Activated T-helper 17 cell treated with anti-CD3 and anti-CD28 coated beads, Interleukin-2, amount 50 U/mL, for 72 hours (primary cell): ENCODE measurements at places on chromosomes 5 and 9. TPM values are rescaled to one million over a fixed set of nuclear protein-coding genes. Genes with fewer than 3 reads are reported as not detected.

- no peak for ATAC-seq
Observed at GRCh38 chr5:3321119-3321760, 274.4 kb upstream of the IRX1 start.

Gene FCN2
- total RNA-seq: not detected

Gene SOHLH1
- not detected for total RNA-seq

DNA sequence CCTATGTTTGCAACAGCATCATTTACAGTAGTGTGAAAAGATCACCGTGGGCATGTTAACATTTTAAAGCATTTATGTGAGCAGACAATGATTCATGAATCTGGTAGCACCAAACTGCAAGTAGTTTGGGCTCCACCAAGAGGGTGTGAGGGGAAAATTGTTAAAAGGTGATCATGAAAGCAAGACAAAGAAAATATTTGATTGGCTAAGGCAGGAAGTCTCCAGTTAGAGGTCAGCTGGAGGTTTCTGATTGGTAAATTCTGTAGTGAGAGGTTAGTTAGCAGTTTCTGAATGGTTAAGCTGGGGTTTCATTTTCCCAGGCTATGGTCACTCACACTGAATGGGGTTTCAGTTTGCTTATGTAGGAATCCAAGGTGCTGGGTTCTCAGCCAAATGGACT, 13.5 kb upstream of the DRD1 start:
- peak; percentile 88 for ATAC-seq

Gene SLC4A9
- total RNA-seq: 0.26 TPM

Gene SCGB3A1
- not detected for total RNA-seq

GRCh38 chr9:86795047-86795442, 152.3 kb downstream of the GAS1 start:
- ATAC-seq: no peak

DNA sequence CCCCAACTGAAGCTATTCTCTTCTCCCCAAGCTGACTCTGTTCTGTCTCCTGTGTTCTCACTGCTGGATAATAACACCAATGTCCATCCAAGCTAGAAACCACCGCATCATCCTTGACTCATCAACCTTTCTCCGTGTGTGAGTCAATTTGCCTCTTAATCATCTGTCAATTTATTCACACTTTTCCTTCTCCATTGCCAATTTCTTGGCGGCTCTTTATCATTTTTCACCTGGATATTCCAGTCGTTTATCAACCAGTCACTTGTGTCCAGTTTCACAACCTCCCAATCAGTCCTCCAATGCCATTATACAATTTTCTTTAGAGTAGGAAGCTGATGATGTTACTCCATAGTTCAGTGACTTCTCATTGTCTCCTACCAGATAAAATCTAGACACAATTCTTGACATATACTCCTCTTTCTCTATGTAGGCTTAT, 45.4 kb upstream of the LIFR start:
- no peak for ATAC-seq

DNA sequence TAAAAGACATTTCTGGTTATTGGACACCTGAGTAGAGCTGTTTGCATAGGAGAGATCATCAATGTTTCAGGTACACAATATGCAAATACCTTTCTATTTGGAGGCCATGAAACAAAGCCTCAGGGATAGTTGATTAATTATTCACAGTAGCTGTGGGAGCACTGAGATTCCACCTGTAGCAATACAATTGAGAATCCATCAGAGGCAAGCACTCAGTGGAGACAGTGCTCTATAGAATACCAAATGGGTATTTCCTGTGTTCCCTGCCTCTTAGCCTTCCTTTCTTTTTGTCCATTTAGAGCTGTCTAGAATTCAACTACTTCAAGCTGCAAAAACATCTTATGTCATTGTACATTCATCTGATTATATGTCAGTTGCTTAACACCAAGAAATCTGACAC, 1754.0 kb upstream of the ACO1 start:
- no peak for ATAC-seq

Gene QRFP
- not detected for total RNA-seq

DNA sequence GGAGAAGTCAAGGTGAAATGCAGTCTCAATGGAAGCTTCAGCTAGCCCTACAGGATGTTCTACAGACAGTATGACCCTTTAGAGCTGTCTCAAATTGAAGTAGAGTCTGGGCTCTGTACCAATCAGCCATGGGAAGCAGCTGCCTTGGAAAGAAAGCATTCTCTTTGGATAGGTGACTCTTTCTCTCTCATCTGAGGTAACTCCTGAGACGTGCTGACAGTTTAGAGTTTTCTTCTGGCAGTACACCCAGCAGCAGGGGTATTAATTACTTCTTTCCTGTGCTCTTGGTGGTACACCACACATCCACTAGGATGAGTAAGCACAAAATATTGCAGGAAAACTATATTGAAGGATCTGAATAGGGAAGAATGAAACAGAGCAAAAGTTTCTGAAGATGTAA, 329.6 kb upstream of the RGMB start:
- ATAC-seq: no peak

GRCh38 chr5:61263072-61263471, 69.0 kb upstream of the ZSWIM6 start:
- peak; percentile 56 for ATAC-seq

DNA sequence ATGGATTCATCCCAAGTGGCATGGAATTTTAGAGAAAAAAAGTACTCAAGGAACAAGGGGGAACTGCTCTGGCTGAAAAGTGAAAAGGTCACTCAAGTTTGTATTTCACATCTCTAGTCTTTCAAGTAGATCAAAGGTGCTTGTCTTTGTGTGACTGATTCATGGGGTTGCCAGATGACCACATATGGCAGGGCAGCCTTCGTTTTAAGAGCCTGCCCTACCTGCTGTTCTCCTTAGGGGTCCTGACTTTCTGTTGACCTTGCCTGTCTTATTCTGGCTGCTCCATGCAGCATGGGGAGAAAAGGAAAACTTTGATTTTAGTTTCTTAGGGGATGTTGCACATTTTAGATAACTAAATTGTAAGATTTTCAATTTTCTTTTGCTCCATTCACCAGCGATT, 877.7 kb downstream of the TLE1 start:
- ATAC-seq: no peak

GRCh38 chr9:38294220-38294960, 98.1 kb upstream of the ALDH1B1 start:
- no peak for ATAC-seq

- ATAC-seq: peak; percentile 93
Observed at GRCh38 chr5:157582731-157583620, 7.4 kb upstream of the ADAM19 start.

Gene IRX2
- not detected for total RNA-seq

DNA sequence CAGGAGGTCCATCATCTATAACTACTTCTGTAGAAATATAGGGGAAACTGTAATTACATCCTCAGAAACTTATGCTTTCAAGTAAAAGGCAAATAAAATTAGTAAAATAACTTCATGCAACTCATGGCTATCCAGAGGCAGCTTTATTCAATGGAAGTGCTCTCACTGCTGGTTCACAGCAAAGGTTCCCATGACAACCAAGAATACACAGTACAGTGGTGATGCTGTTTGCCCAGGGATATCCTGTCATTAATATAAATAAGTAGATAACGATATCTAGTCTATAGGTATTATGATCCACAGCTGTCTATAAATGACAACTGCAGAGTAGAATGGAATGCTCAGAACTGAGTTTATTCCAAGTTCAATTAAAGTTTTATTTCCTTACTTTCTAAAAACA, 390.3 kb downstream of the PDE4D start:
- no peak for ATAC-seq

GRCh38 chr5:152641970-152642805, 237.1 kb upstream of the NMUR2 start:
- ATAC-seq: no peak

DNA sequence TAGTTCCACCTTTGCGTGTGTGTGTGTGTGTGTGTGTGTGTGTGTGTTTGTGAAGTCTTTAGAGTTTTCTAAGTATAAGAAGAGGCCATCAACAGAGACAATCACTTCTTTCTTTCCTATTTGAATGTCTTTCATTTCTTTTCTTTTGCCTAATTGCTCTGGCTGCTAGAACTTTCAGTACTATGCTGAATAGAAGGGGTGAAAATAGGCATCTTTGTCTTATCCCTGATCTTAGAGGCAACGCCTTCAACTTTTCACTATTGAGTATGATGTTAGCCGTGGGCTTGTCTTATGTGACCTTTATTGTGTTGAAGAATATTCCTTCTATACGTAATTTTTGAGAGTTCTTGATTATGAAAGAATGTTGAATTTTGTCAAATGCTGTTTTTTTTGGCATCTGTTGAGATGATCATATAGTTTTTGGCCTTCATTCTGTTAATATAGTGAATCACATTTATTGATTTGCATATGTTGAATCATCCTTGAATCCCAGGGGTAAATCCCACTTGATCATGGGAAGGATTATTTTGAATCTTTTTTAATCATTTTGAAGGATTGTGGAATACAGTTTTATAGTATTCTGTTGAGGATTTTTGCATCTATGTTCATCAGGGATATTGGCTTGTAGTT, 134.8 kb upstream of the CD180 start:
- ATAC-seq: no peak

Gene NPR3
- total RNA-seq: 0.66 TPM

- ATAC-seq: no peak
Observed at GRCh38 chr9:127923771-127924170, 6.8 kb downstream of the PIP5KL1 start.

GRCh38 chr5:120449501-120449900, 14.6 kb upstream of the PRR16 start:
- ATAC-seq: no peak

DNA sequence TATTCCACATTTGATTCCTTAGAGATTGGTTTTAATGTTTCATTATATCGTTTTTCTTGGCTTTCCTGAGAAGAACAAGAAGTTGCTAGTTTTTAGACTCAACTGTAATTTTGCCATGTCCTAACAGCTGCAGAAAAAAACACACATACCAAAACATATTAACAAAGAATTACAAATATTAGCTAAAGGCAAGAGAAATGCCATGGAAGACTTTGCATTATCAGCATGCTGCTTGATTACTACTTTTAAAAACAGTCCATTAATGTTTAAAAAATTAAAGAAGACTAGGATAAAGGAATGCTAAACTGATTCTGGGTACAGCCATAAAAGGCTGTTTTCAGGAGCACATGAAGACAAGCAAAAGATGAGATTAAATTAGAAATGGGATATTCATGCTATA, 20.5 kb upstream of the IFNE start:
- ATAC-seq: no peak

Gene INSL4
- total RNA-seq: not detected

Gene ECSCR
- total RNA-seq: 3.3 TPM

DNA sequence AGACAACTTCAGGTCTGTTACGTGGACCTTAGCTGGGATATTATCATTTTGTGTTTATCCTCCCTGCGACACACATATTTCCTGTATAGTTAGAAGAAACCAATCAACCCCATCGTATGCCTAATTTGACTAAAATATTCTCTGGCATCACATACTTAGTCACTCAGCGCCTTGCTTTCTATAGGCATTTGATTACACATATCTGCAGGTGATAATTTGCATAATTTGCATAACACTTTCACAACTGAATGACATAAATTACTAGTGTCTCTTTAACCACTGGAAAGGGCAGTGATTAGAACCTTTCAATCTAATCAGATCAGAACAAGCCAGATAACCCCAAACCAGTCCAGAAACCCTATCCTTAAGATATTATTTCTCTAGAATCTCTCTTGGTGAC, 390.2 kb downstream of the TLR4 start:
- ATAC-seq: no peak

Gene PCDHGC3
- 0.56 TPM for total RNA-seq

Gene MED7
- 20.3 TPM for total RNA-seq

- no peak for ATAC-seq
Observed at GRCh38 chr9:12930906-12931305, 156.1 kb downstream of the LURAP1L start.

DNA sequence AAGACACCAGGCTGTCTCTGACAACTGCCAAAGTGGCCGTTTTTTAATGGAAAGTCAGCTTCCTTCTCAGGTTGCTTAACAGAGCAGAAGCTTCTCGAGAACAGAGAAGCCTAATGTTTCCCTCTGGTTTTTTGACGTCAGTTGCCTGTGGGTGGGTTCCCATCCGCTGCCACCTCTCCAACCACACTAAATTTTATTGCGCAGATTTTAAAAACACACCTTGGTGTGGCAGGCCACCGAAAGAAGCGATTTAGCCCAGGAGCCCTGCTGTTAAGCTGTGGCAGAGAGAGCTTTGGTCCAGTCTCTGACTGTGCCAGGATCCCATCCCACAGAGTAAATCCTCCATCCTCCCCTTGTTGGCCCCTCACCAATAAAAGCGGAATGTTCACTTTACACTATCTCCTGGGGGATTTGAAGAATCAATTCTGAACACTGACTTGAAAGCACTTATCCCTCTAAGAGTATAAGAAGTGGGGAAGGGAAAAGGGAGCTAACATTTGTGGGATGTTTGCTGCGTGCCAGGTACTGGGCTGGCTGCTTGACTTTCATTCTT, 181.6 kb downstream of the AOPEP start:
- ATAC-seq: no peak

DNA sequence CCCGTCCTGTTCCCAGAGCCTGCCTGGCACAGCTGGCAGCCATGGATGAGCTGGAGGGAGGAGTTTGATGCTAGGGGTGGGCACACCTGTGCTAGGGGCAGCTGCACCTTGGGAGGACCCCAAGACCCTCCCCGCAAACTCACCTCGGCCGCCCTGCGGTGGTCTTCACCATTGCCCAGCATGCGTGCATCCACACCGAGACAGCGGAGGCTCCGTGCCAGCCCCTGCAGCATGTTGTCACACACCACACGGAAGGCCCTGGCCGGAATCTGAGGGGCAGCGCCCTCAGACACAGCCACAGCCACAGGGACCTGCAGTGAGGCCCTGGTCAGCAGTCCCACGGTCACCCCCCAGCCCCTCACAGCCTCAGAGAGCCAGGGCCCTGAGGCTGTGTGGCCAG, 45.9 kb upstream of the NRARP start:
- ATAC-seq: no peak

GRCh38 chr5:2699686-2700085, 51.8 kb downstream of the IRX2 start:
- ATAC-seq: no peak

DNA sequence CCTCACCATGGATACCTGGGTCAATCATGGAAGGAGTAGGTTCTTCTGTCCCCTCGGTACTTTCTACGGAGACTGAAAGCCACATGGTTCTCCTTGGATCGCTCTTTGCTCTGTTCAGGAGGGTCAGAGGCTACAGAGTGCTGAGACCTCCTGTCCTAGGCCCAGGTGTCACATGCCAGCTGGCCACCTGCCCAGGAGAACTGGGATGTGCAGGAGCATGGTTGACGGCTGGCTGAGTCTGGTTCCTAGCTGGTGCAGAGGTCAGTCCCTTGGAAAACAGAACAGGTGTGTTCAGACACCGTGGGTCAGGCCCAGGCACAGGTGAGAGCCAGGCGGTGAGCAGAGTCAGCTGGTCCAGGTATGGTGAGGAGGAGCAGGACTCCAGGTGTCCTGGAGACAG, 416.3 kb downstream of the IRX1 start:
- no peak for ATAC-seq
